ENCODE measurements at places on chromosomes 2 and 18.

- DNase-seq: no peak
These were observed 55.6 kb upstream of the DLGAP1 start for GRCh38 chr18:4510711-4511110.

- DNase-seq: no peak
These were observed 52.6 kb downstream of the COL6A3 start for GRCh38 chr2:237361194-237362004.

DNA sequence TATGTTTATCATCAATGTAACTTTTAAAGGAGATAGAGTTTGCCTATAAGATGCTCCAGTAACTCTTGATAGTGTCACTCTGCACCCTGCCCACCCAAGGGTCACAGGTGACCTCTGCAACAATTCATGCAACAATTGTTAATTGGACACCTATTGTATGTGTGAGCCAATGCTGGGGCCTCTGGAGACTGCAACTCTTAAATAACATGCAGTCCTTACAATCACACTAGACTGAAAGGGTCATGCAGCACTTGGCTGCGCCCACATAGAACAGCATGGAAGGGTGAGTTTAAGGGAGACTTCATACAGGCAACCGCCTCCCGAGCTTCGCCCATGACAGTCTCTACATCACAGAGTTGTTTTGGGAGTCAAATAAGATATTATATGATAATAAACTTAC lies 137.1 kb upstream of the TWIST2 start:
- DNase-seq: no peak

DNA sequence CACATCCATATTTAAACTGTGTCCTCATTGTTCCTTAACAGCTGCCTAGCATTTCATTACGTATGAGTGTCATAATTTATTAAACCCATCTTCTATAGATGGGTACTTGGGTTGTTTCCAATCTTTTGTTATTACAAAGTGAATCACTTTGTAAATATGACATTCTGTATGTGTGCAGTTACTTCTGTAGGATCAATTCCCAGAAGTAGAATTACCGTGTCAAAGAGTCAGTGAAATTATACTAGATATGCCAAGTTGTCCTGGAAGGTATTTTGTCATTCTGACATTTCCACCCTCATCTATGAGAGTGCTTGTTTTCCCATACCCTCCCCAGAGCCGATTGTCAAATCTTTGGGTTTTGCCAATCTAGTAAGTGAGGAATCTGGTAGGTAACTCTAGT lies 194.5 kb upstream of the APCDD1 start:
- no peak for DNase-seq

DNA sequence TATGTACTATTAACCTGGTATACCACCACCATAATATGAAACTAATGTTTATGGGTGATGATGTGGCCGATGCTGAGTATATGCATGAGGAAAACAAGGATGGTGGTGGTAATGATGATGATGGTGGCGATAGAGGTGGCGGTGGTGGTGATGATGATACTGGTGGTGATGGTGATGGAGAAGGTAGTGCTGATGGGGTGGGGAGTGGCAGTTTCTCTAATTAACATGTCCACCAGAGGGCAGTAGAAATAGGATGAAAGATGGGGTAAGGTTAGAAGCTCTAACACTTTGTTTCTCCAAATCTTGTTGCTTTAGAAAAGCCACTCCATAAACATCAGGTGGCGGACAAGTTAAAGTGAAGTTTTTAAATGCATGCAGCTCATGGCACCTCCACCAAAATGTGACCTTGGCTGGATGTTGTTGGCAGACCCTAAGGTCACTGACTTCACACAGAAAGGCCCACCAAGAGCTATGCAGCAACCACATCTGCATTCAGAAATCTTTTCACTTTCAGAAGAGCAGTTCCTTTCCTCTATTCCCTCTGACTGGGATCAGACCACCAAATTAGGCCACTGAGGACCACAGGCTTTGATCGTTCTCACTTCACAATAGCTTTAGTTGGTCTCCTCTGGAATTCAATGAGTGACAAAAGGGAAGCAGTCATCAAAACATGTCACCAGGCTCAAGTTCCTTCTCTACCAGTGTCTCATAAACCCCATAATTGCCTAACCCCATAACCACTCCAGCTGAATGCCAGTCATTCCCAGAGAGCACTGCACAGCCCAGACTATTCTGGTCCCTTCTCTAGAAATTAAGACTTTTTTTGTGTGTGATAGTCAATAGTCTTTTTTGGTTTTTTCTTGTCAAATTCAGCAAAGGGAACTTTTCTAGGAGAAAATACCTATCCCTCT lies 7.5 kb upstream of the BCL11A start:
- DNase-seq: no peak

DNA sequence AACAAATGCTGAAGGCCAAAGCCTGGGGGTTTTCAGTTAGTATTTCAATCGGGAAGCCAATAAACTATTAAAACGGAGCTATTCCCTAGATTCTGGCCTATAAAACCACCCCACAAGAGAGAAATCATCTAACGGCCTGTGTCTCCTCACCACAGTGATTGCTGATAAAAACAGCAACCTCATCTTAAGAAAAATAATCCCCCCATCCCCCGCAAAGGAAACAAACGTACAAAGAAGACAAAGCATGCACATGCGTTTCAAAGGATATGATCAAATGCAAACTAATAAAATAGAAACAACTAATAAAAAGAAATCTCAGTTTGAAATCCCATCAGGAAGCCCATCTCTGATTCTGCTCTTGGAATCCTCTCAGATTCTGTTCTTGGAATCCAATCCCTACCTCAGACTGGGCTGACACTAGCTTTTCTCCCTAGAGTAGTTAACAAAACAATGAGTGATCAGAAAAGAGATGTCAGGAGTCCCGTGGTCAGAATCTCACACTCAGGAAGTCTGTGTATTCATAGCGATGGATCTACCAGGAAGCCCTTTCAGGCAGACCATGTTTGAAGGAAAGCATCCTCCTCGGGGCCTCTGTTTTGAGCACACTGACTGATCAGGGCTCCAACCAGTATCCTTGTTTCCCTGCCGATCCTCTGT lies 150.7 kb downstream of the THADA start:
- no peak for DNase-seq

Data from activated T-cell treated with anti-CD3 and anti-CD28 coated beads for 24 hours (primary cell).